ENCODE measurements at places on chromosomes 16 and 17. TPM values are rescaled to one million over a fixed set of nuclear protein-coding genes. Genes with fewer than 3 reads are reported as not detected.

PRSS8 gene
- total RNA-seq, result 0.55 TPM

DNA sequence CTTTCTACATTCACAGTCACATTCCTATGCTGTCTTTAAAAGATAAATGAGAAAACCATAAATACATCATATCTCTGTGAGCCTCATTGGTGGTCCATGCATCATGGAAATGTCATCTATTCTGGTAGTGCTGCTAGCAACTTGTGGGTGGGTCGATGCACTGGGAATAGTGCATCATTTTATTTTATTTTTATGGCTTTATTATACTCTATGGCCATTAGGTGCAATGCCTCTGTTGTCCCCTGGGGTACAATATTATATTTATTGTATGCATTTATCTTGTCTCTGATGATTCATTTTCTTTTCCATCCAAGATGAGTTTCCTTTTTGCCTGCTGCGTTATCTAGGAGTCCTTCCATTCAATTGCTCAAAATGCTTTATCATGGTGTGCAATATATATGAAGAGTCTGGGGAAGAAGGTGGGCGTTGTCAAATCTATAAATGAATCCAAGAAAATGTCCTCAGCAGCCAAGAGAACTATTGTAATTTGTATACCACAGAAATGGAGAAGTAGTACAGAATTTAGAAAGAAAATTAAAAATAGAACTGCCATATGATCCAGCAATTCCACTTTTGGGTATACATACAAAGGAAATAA lies 324.0 kb downstream of the KCNJ2 start:
- no peaks in the 10 kb centered on the region for H3K27me3 ChIP-seq
- H3K4me3 ChIP-seq, result no peak overlapping the region
- no peaks in the 10 kb centered on the region for H3K4me1 ChIP-seq
- no peaks in the 10 kb centered on the region for H3K36me3 ChIP-seq
- no peak for DNase-seq

DNA sequence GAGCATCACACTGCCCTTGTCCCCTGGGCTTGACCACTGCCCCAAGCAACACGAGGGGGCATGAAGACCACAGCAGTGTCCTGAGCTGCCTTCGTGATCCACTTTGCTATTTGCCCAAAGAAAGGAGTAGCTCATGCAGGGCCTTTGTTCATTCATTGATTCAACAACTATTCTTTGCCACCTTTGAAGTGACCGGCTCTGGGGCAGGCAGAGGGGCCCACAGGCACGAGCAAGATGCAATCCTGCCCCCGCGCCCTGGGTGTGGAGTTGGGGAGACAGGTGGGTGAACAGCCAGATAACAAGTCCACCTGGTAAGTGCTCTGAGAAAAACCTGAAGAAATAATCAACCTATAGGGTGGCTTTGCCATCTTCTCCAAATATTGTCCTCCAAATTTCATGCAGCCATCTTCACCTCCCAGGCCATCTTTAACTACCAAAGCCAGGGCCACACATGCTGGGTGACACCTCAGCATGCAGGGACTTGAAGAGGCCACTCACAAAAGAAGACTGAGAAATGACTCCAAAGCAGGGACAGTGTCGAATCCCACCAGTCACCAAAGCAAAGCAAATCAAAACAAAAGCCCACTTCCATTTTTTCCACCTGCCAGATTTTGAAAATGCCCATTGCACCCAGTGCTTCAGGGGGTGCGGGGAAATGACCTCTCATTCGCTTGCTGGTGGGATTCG lies 18.2 kb upstream of the RBFOX3 start:
- H3K4me3 ChIP-seq, result no peak overlapping the region
- H3K36me3 ChIP-seq, result no peaks in the 10 kb centered on the region
- no peak overlapping the region for H3K27ac ChIP-seq

- H3K27ac ChIP-seq, result no peak overlapping the region
- no peak for DNase-seq
- H3K27me3 ChIP-seq, result no peaks in the 10 kb centered on the region
- no peaks in the 10 kb centered on the region for H3K4me1 ChIP-seq
- H3K36me3 ChIP-seq, result peaks cover 22% of the 10 kb centered on the region
Observed at GRCh38 chr17:60695960-60696359, 18.3 kb downstream of the BCAS3 start.

CBX2 gene
- 0.70 TPM for total RNA-seq

DNA sequence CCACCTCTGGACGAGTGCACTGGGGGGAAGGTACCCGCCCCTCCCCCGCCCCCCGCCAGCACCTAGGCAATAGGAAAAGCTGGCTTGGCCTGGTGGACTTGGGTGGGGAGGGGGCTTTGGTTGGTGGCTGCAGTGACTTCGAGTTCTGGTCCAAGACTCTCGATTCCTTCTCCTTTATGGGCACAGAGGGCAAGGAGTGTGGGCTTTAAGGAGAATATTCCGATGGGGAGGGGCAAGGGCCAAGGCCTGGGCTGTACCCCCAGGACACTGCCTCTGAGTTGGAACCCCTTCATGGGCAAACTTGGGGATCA lies 409 bp downstream of the ACSF2 start:
- no peak for DNase-seq
- no peaks in the 10 kb centered on the region for H3K36me3 ChIP-seq
- H3K4me1 ChIP-seq, result peaks cover 11% of the 10 kb centered on the region
- H3K27ac ChIP-seq, result peak overlapping the region; percentile 69
- no peaks in the 10 kb centered on the region for H3K27me3 ChIP-seq

ZPBP2 gene
- total RNA-seq, result 0.19 TPM

- H3K4me1 ChIP-seq, result peaks cover 46% of the 10 kb centered on the region
- no peak overlapping the region for H3K4me3 ChIP-seq
- peak overlapping the region; percentile 92 for H3K27ac ChIP-seq
- no peak for DNase-seq
Observed at GRCh38 chr16:88468275-88469129, 15.4 kb downstream of the ZFPM1 start.

DNA sequence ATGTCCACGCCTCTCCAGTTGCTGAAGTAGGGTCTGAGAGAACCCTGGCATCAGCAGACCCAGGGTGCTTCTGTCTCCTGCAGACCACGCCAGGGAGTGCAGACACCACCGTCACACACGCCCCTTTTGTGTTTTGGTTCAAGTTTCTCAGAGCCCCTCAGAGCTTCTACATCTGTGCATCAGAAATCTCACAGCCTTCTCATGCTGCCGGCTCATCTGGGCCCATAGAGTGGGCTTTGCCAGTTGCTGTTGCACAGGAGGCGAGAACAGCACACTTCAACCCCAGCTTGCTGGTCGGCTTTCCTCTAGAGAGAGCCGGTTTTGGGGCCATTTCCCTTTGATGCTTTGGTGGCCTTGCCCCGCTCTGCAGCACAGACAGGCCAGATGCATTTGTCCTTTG lies 60.9 kb downstream of the PDPK1 start:
- no peak overlapping the region for H3K27ac ChIP-seq
- peaks cover 3% of the 10 kb centered on the region for H3K4me1 ChIP-seq
- peaks cover 9% of the 10 kb centered on the region for H3K36me3 ChIP-seq
- no peak overlapping the region for H3K4me3 ChIP-seq
- no peak for DNase-seq
- H3K27me3 ChIP-seq, result no peaks in the 10 kb centered on the region

TNFRSF13B gene
- 5.6 TPM for total RNA-seq

DNA sequence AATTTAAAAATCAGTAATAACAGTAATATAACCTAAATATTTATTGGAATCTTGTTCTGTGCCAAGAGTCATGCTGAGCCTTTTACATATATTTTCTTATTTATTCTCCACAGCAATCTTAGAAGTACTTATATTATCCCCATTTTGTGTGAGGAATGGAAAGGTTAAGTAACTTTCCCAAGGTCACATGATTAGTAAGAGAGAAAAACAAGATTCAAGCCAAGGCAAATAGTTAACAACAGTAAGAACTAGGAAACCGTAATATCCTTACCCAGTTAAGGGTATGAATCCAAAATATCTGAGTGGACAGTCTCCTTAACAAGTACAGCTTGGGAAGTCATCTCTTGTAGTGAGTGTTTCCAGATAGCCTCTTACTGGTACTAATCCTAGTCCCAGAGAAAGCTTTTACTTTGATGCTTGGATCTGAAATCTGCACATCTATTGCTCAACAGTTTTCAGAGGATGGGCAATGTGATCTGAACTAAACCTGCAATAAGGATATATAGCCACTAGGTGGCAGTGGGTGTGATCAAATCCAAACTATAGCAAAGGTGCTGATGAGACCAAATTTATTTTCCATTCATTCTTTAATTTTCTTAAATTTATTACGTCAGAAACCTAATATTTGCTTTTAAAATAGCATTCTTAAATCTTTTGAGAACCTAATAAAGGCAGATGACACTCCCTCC lies 23.3 kb downstream of the SHISA6 start:
- H3K4me1 ChIP-seq, result no peaks in the 10 kb centered on the region
- no peak overlapping the region for H3K4me3 ChIP-seq
- H3K27me3 ChIP-seq, result no peaks in the 10 kb centered on the region

DNA sequence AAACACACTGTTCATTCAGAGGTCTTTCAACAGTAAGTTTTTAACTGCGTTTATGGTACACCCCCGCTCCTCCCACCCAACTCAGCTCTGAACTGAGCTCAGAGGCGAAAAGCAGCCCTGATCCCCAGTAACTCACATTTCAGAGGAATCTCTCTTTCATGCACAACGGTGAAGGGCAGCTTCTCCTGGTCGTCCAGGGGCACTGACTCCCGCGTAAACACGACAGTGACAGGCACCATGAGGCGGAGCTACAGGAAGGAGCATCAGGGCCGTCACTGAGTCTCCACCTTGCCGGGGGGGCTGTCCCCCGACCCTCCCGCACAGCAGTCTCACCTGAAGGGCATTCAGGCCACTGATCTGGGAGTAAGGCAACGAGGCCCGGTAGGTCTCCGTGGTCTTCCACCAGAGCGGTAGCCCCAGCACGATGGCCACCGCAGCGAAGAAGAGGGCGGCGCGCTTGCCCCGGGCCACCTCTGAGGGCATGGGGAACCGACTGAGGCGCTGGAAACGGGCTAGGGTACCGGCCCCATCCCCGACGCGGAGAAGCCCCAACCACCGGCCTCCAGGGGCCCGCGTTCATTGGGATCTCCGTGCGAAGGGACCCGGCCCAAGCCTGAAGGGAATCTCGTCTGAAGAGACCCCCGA lies 486 bp downstream of the PIGS start:
- H3K27ac ChIP-seq, result peak overlapping the region; percentile 83
- peaks cover 42% of the 10 kb centered on the region for H3K4me1 ChIP-seq
- DNase-seq, result peak; percentile 28
